Mesothelial cell of epicardium (in vitro differentiated cells): ENCODE measurements at places on chromosomes 6 and 20. TPM values are rescaled to one million over a fixed set of nuclear protein-coding genes. Genes with fewer than 3 reads are reported as not detected.

The CPXM1 gene
- total RNA-seq = 152 to 160 TPM (median 155 TPM) in 3 replicates

The ZSCAN23 gene
- 10.4 to 13.9 TPM (median 13.5 TPM) in 3 replicates for total RNA-seq

The C20orf96 gene
- 52.3 to 58.1 TPM (median 52.8 TPM) in 3 replicates for total RNA-seq

The PAQR8 gene
- total RNA-seq = 9.5 to 9.7 TPM (median 9.5 TPM) in 3 replicates

The WFDC12 gene
- not detected in 3 replicates for total RNA-seq

The NOX3 gene
- total RNA-seq = not detected in 3 replicates

The BIRC7 gene
- 0.36 to 0.84 TPM (median 0.50 TPM) in 3 replicates for total RNA-seq

The OPRL1 gene
- total RNA-seq = 2.2 to 2.6 TPM (median 2.5 TPM) in 3 replicates

The FAM217A gene
- total RNA-seq = not detected in 3 replicates

The ID1 gene
- total RNA-seq = 374 to 378 TPM (median 377 TPM) in 3 replicates

The DOK5 gene
- 3.3 to 3.7 TPM (median 3.7 TPM) in 3 replicates for total RNA-seq

The AVP gene
- total RNA-seq = not detected in 3 replicates

The RSPH9 gene
- 0.80 to 0.88 TPM (median 0.82 TPM) in 3 replicates for total RNA-seq

The BTN1A1 gene
- 0.09 to 0.11 TPM in 2 of 3 replicates, not detected in the other for total RNA-seq

The HEY2 gene
- total RNA-seq = 8.8 to 11.7 TPM (median 9.6 TPM) in 3 replicates

The COL10A1 gene
- not detected in 3 replicates for total RNA-seq

The CAGE1 gene
- 0.09 to 0.18 TPM (median 0.09 TPM) in 3 replicates for total RNA-seq

The ZBTB2 gene
- total RNA-seq = 15.2 to 16.1 TPM (median 15.8 TPM) in 3 replicates

The NKAPL gene
- not detected in 3 replicates for total RNA-seq

The ATF6B gene
- 95.8 to 99.8 TPM (median 96.3 TPM) in 3 replicates for total RNA-seq

The FOXQ1 gene
- 0.20 to 0.53 TPM (median 0.41 TPM) in 3 replicates for total RNA-seq

The ID4 gene
- 114 to 123 TPM (median 115 TPM) in 3 replicates for total RNA-seq

The MOCS1 gene
- total RNA-seq = 3.3 to 4.1 TPM (median 3.8 TPM) in 3 replicates

The ARHGAP40 gene
- 0.33 to 0.54 TPM (median 0.45 TPM) in 3 replicates for total RNA-seq
